ENCODE measurements at places on chromosomes 1 and 21.

GRCh38 chr21:45889961-45890360, 91.6 kb upstream of the COL6A1 start:
- no peak for DNase-seq

GRCh38 chr1:34199927-34200326, 23.2 kb downstream of the C1orf94 start:
- no peak for DNase-seq

DNA sequence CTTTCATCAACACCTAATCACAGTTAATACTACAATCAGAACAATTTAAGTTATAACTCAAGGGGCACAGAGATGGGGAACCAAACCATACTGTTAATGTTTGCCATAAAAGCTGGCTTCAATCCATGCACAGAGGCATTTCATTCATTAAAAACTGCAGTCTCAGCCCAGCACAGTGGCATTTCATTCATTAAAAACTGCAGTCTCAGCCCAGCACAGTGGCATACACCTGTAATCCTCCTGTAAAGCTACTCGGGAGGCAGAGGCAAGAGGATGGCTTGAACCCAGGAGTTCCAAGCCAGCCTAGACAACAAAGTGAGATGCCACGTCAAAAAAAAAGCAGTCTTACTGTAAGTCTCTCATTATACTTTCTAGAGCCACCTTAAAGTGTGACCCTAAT, 29.2 kb downstream of the ARID4B start:
- no peak for DNase-seq

DNA sequence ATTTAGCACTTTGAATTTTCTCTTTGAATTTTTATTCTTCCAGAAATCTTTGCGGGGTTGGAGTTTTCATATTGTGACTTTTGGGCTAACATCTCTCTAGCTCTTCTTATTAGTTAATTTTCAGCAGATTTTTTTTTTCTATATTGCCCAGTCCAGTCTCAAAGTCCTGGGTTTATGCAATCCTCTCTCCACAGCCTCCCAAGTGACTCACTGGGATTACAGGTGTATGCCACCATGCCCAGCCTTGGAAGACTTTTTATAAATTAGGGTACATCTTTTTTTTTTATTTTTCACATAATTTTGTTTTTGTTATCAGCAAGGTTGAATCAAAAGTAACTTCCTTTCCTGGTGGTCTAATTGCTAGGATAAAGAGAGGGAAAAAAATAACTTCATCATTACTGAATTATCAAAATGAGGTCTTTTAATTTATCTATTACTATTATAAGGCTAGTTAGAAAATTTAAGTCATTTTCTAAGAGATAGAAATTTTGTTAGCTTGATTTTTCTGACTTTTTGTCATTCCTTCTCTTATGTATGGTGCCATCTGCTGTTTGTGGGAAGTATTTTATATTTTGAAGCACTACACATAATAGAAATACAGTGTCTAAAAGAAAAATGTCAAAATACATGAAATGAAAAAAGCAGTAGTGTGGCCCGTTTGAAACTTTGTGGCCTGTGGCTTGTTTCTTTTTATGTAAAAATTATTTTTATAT, 273.4 kb upstream of the CACYBP start:
- DNase-seq, result peak; percentile 27

GRCh38 chr1:183023146-183023600, at the start of gene LAMC1:
LAMC1 (plus strand) TSS chr1:183023420; CDS start chr1:183023717, 297 bp downstream.
- peak; percentile 30 for DNase-seq

DNA sequence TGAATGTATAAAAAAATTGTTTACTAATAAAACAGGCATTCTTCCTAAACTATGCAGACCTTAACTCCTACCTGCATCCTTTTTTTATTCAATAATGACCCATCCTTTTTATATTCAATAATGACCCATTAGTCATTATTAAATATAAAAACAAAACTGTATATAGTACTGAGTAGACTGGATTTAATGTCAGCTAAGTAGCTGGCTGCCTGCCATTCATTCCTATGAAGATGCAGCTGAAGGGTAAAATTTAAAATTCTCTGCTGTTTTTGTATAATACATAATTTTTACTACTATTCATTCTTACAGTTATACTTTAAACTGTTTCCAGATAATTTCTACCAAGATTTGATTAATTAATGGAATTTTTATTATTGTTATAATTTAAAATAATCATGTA, 79.3 kb downstream of the DENND1B start:
- no peak for DNase-seq

GRCh38 chr1:25626018-25626417, 9.4 kb downstream of the MAN1C1 start:
- DNase-seq, result no peak

DNA sequence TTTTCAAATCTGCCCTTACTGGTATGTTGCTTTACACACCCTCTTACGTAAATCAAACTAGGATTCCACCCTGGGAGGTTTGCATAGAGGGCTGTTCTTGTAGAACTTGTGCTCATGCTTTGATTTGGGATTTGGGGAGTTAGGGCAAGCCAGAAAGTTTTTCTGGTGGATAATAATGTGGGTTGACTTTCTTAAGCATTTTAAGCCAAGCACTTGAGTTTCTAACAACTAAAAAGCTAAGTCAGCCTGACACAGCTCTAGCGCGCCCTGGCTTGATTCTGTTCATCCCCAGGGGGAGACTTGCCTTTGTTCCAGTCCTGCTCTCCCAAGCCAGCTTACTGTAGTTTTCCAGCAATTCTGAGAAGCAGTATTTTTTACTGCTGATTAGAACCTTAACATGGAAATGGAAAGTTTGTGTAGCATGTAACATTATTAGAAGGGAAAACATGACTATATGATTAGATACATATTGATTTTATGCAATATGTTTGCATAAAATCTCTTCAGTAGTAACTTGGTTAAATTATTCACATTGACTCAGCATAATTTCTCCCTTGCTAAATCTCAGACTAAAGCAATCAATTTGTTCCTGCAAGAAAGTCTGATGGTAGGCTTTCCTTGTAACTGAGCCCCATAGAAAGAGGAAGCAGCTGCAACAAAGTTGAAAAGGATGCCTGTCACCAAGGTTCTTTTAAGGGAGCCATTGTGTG, 11.0 kb upstream of the PGD start:
- peak; percentile 59 for DNase-seq

- DNase-seq, result no peak
Observed at GRCh38 chr1:70764747-70765146, 282.9 kb downstream of the PTGER3 start.

DNA sequence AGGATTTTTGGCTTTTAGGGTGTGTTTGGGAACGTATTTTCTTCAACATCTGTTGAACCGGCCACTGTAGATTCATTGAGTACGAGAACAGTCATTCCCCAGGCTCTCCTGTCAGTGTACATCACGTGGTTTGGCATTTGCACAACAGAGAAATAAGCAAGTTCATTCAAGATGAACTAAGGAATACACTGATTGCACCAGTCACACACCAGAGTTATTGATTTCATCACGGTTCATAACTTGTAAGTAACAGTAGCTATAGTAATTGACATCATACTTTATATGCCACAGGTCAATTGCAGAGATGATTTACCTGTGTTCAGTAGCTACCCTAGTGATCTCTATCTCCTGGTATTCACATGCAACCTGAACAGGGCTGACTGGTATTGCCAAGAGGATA, 90.7 kb upstream of the ETS2 start:
- no peak for DNase-seq

DNA sequence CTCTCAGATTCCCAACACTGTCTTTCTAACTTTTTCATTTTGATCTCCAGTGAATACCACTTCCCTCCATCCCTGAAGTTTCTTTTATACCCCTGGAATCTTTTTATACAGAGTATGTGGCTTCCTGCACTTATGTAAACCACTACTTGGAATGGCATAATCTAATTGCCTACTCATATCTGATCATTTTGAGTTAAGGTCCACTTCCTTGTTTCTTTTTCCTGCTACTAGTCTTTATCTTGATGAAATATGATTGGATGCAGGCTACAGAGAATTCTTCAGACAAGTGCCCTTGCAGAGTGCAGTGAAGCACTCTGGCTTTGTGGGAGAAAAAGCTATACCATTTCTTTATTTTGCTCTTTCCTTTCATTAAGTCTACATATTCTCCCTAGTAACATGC, 325.3 kb upstream of the ADAMTS5 start:
- no peak for DNase-seq

DNA sequence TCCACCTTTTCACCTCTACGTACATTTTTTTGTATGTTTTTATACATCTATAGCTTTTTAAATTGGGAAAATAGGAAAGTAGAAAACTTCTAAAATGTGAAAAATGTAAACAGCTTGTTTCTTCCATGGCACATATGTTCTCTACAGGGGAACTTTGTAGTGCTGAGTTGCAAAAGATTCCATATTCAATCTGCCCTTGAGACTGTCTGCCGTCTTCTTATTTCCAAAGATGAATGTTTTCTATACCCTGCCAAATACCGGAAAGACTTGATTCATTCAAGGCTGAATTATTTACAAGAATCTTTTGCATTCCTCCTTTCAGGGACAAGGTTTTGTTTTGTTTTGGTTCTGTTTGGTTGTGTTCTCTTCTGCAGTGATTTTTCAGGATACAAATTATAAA, 1334.5 kb upstream of the ADGRL4 start:
- DNase-seq, result no peak

GRCh38 chr1:167820684-167821355, 93.1 kb downstream of the ADCY10 start:
- DNase-seq, result no peak

GRCh38 chr1:17653728-17654351, 101.3 kb upstream of the ACTL8 start:
- peak; percentile 71 for DNase-seq

DNA sequence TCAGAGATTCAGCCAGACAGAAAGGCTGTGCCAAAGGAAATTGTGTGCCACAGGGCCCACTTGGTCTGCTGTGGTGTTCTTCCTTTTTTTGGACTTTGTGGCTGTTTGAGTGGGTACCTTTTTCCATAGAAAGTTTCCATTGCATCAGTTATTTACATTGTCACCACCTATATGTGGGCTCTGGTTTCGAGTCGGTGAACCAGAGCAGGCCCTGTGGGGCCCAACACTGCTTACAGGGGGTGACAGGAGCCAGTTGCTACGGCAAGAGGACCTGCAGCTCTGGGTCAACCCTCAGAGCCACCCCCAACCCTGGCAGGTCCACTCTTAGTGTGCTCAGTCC, 157.0 kb upstream of the EDN2 start:
- no peak for DNase-seq

DNA sequence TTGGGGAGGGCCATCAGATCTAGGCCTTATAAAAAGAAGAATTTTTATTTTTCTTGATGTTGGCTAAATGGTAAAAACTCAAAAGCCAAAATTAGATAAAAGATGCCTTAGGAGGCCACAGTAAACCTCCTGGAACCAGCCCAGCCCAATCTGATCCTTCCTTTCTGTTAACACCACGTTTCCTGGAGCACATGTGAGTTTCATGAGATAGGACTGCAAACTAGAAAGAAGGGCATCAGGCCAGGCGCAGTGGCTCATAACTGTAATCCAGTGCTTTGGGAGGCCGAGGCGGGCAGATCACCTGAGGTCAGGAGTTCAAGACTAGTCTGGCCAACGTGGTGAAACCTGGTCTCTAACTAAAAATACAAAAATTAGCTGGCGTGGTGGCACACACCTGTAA, 6.7 kb downstream of the HSF2BP start:
- DNase-seq, result no peak

- no peak for DNase-seq
Observed at GRCh38 chr1:167158813-167159275, 61.8 kb upstream of the POU2F1 start.

GRCh38 chr1:201883786-201884185, 4.9 kb upstream of the SHISA4 start:
- DNase-seq, result peak; percentile 36

- no peak for DNase-seq
Observed at GRCh38 chr21:26544201-26544775, 28.8 kb downstream of the CYYR1 start.

GRCh38 chr1:26336477-26337205, 17.3 kb downstream of the CRYBG2 start:
- no peak for DNase-seq

DNA sequence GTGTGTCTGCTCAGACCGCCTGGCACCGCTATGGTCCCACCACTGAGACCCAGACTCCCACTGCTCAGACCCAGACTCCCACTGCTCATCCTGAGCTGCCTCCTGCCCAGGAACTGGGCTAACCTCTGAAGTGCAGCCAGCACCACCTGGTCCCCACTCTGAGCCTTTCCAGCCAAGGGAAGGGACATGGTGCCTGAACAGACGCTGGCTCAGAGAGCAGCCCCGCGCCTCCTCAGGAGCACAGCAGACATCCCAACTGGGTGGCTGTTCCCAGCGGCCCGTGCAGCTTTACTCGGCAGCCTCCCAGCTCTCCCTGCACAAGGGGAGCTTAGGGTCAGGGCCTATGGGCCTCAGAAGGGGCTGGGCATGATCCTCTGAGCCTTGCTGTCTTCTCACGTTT, 27.8 kb upstream of the CNTN2 start:
- DNase-seq, result no peak

GRCh38 chr1:109821221-109821669, 57.5 kb upstream of the EPS8L3 start:
- no peak for DNase-seq

- DNase-seq, result no peak
Observed at GRCh38 chr1:194024659-194025058, 838.2 kb upstream of the B3GALT2 start.

GRCh38 chr1:4312024-4312423, 342.4 kb upstream of the AJAP1 start:
- no peak for DNase-seq

DNA sequence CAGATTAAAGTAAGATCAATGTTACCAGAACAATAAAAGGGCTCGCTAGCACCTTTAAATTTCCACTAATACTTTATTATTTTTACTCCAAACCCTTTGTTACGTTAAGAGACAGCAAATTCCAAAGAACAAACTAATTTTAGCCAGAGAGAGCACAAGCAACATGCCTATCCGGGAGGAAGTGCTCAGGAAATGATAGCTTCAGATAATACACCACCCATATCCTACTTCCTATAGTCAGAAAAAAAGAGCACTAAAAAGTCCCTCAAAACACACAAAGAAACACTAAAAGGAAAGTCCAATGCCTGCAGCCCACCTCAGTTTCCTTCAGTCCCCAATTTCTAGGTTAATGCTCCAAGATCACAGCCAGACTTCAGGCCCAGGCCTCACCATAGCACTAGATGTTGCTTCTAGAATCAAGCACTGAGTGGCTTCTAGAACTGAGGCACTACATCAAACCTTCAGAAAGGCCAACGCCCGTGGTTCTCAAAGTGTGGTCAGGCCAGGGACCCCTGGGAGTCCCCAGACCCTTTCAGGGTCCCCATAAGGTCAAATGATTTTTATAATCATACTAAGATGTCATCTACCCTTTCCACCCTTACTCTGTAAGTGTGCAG, 142.6 kb downstream of the PSMG1 start:
- no peak for DNase-seq

GRCh38 chr1:31985430-31985829, 28.2 kb upstream of the KHDRBS1 start:
- DNase-seq, result no peak

All from midbrain (tissue), 1 donor.